Left cardiac atrium (tissue), 4 donors: ENCODE measurements at places on chromosomes 4 and X. TPM values are rescaled to one million over a fixed set of nuclear protein-coding genes. Genes with fewer than 3 reads are reported as not detected.

The GPR50 gene
- not detected for total RNA-seq

The CHRNA9 gene
- total RNA-seq = not detected

DNA sequence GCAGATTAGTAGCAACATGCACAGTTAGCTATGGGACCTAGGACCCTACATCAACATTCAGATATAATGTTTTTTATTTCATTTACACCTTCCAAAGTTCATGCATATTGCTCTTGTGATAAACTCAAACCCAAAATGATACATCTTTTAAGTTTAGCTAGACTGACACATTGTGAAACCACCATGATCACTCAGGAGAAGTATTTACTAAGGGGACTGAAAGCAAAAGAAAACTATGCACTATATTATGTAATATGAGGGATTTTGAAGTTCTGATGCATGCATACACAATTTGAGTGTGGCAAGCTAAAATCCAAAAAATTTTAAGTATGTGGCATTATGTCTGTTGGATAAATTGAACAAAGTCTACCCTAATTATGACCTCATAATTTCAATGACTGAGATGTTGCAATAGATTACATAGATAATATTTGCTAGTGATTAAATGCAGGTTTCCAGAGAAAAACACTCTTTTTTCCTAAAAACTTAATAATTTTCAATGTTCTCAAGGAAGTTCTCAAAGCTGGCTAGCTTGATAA, 914.8 kb upstream of the GRIA3 start:
- no peak for DNase-seq

- DNase-seq = no peak
Measured at GRCh38 chrX:125175991-125176584, 143.6 kb upstream of the TEX13C start.

The PHKA1 gene
- total RNA-seq = 10.3 TPM

GRCh38 chrX:31124536-31124935, 52.7 kb upstream of the FTHL17 start:
- no peak for DNase-seq

GRCh38 chrX:41824551-41824950, 98.8 kb downstream of the CASK start:
- no peak for DNase-seq

DNA sequence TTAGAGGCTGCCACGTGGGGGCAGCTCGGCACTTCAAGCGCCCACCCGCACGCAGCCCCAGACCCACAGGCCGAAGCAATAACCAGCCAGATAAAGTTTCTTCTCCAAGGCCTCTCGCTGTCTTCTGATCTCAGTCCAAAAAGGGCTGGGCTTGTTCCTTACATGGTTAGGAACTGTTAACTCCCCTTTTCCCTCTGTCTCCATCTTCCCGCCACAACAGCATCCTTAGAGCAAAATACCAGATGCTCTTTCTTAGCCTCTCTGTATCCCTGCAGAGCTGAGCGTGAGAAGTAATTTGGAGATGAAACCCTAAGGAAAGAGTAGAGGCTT, 23.4 kb upstream of the KIAA1210 start:
- no peak for DNase-seq

GRCh38 chrX:96982161-96982560, 98.5 kb downstream of the RPA4 start:
- no peak for DNase-seq

The TCEAL6 gene
- total RNA-seq = not detected

GRCh38 chr4:116880625-116881024, 204.8 kb downstream of the TRAM1L1 start:
- no peak for DNase-seq

The CFAP47 gene
- total RNA-seq = not detected

GRCh38 chr4:38560768-38561558, 103.0 kb upstream of the KLF3 start:
- DNase-seq = no peak

GRCh38 chrX:111728096-111728495, 47.1 kb downstream of the ALG13 start:
- no peak for DNase-seq

The CLDN22 gene
- not detected for total RNA-seq

The HS6ST2 gene
- 0.26 TPM for total RNA-seq

DNA sequence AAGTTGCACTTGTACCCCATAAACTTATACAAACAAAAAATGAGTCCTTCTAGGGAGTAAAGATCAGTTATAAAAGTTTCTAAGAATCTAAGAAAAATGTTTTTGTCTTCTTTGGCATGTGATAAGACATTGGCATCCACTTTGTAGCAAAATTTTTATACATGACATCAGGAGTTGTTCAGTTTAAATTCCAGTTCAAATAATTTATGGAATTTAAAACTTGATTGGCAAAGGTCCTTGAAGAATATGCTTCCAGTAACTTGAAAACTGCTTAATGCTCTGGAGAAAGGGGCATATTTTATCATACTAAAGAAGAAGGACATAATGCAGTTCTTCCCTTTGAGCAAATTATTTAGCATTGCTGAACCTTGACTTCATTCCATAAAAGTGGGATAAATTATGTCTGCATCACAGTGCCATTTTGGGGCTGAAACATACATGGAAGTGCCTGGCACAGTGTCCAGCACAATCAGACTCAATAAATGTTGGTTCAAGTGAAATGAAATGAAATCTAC, 163.3 kb upstream of the IL15 start:
- no peak for DNase-seq

The TRIM75 gene
- total RNA-seq = not detected

The MTNR1A gene
- not detected for total RNA-seq

DNA sequence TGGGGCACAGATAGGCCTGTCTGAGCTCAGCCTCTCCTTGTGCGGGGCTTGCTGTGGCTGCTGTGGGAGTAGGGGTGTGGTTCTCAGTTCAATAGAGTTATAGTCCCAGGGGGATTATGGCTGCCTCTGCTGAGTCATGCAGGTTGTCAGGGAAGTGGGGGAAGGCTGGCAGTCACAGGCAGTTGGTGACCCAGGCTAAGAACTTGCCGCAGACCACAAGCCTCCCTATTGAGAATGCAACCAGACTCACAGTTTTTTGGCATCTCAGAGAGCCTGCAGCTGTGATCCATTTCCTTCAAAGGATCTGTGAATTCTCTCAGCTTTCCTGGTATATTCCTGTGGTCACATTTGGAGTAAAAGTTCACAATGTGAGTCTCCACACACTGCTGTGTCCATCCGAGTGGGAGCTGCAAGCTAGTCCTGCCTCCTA, 364.9 kb downstream of the ZNF674 start:
- DNase-seq = no peak

The NAA11 gene
- total RNA-seq = not detected

DNA sequence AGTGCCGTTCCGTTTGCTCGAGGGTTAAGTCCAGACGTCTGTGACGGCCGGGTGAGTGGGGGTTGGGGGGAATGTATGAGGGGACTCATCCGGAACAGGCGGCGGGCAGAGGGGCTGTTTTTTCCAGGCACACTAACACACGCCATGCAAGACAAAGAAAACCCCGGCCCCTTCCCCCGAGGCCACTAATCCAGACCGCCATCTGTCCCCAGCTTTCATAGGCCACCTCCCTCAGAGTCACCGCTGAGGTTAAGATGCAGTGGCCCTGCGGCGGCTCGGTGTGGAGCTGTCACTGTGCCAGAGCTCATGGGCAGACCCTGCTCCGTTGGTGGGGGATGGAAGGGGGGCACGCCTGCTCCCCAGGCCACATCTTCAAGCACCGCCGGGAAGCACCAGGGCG, 34.1 kb downstream of the SORCS2 start:
- DNase-seq = no peak

The TLR10 gene
- total RNA-seq = not detected

The PLP1 gene
- 16.0 TPM for total RNA-seq

The CFAP299 gene
- total RNA-seq = not detected

- DNase-seq = no peak
Measured at GRCh38 chr4:128711361-128711760, 98.1 kb upstream of the JADE1 start.

The AMBN gene
- total RNA-seq = not detected

DNA sequence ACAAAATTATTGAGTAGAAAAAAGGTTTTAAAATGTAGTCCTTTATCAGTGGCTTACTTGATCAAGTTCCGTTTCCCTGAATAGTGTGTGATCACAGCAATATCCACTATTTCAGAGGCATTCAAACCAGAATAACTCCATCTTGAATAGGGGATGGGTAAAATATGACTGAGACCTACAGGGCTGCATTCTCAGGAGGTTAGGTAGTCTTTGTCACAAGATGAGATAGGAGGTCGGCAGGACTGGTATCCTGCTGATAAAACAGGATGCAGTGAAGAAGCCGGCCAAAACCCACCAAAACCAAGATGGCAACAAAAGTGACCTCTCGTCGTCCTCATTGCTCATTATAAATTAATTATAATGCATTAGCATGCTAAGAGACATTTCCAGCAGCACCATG, 24.7 kb downstream of the TSPAN6 start:
- no peak for DNase-seq

- no peak for DNase-seq
Measured at GRCh38 chrX:10193587-10193986, 36.8 kb downstream of the CLCN4 start.

The MAGEC3 gene
- not detected for total RNA-seq

The ASB9 gene
- total RNA-seq = 1.3 TPM

The RIBC1 gene
- total RNA-seq = 0.26 TPM

- peak; percentile 24 for DNase-seq
Measured at GRCh38 chr4:2825740-2826139, 17.9 kb upstream of the ADD1 start.

GRCh38 chrX:115988825-115989224, 181.7 kb upstream of the AGTR2 start:
- DNase-seq = no peak

- no peak for DNase-seq
Measured at GRCh38 chrX:317424-318067, 1.1 kb downstream of the GTPBP6 start.

The MAGEA9B gene
- not detected for total RNA-seq

DNA sequence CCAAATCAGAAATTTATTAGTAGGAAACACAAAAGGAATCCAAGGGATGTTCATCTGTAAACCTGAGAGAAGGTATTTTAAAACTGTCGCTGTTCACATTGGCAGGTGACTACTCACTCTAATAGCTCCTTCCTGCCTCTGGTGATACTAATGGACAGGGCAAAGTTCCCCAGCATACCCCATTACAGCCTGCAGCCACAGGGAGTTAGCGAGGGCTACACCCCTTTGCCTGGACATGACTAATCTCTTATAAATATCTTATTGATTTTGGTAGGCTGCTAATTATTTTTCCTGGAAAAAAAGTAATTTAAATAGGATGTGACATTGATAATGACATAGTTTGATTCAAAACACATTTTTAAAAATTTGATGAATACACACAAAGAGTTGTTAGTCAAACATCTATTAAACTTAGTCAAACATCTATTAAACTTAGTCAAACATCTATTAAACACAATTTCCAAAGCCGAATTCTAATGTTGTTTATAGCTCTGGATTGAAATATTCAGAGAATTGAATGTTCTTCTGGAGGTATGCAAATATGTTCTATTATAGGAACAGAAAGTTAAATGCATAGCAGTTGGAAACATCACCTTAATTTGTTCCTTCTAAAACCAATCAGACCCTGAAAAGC, 83.0 kb upstream of the CBR4 start:
- DNase-seq = no peak

DNA sequence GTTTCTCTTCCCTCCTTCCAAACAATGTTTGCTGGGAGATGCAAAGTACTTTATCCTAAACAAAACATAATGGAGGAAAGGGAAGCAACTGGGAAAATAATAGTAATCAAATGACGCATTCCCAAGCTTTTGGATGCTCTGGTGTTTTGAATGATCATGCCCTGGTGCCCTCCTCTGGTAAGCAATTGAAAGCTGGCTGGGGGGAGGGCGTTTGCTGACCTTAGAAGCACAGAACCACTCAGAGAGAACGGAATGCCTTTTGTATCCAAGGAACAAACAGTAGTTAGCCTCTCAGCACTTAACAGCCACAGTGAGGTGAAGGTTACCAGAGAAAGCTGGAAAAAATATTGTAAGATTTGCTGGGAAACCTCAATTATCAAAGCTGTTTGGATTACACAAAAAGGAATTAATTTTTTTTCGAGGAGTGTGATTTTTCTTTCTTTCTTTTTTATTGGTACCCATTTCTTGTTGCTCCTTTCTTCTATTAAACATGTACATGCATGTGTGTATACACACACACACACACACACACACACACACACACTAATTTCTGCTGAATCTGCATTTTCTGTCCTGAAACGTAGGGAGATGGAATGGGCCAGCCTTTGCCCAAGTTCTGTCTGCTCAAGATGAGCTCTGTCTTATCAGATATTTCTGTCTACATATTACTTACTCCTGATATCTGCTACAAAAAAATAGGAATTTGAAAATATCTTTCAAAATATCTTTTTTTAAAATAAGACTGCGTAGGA, 155.8 kb upstream of the IGFBP7 start:
- DNase-seq = peak; percentile 24

The DGAT2L6 gene
- not detected for total RNA-seq

GRCh38 chrX:120514236-120514635, 45.1 kb upstream of the LAMP2 start:
- no peak for DNase-seq

The STOX2 gene
- total RNA-seq = 9.1 TPM

- DNase-seq = no peak
Measured at GRCh38 chrX:19707246-19707871, 180.0 kb downstream of the SH3KBP1 start.

The EOLA1 gene
- total RNA-seq = 20.0 TPM

GRCh38 chrX:23344238-23344903, 9.7 kb downstream of the PTCHD1 start:
- DNase-seq = no peak

The SNCA gene
- total RNA-seq = 12.7 TPM

The ARMCX1 gene
- total RNA-seq = 31.8 TPM

GRCh38 chr4:177125656-177126055, 184.0 kb upstream of the NEIL3 start:
- DNase-seq = no peak

DNA sequence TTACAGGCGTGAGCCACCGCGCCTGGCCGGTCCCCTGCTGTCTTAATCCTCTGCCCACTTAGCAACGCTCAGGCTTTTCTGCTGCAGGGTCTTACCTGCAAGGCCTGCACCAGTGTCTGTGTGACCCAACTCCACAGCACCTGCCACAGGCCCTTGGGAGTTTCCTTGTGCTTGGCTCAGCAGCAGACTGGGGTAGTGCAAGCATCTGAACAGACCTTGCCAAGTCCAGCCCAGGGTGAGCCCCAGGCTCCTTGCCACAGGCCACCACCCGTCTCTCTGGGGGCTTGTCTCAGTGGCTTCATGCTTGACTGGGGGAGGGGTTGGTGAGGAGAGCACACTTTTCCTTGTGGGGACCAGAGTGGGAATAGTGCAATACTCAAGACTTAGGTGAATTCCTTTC, 87.0 kb downstream of the FAM193A start:
- no peak for DNase-seq

The SLC6A14 gene
- total RNA-seq = not detected

GRCh38 chrX:41085878-41086626, 807 bp downstream of the USP9X start:
- peak; percentile 64 for DNase-seq

- DNase-seq = peak; percentile 46
Measured at GRCh38 chr4:24657768-24658617, 73.6 kb upstream of the DHX15 start.

- no peak for DNase-seq
Measured at GRCh38 chrX:9737363-9737762, 28.3 kb downstream of the GPR143 start.
